ENCODE measurements at places on chromosomes 7 and 10. TPM values are rescaled to one million over a fixed set of nuclear protein-coding genes. Genes with fewer than 3 reads are reported as not detected.

DNA sequence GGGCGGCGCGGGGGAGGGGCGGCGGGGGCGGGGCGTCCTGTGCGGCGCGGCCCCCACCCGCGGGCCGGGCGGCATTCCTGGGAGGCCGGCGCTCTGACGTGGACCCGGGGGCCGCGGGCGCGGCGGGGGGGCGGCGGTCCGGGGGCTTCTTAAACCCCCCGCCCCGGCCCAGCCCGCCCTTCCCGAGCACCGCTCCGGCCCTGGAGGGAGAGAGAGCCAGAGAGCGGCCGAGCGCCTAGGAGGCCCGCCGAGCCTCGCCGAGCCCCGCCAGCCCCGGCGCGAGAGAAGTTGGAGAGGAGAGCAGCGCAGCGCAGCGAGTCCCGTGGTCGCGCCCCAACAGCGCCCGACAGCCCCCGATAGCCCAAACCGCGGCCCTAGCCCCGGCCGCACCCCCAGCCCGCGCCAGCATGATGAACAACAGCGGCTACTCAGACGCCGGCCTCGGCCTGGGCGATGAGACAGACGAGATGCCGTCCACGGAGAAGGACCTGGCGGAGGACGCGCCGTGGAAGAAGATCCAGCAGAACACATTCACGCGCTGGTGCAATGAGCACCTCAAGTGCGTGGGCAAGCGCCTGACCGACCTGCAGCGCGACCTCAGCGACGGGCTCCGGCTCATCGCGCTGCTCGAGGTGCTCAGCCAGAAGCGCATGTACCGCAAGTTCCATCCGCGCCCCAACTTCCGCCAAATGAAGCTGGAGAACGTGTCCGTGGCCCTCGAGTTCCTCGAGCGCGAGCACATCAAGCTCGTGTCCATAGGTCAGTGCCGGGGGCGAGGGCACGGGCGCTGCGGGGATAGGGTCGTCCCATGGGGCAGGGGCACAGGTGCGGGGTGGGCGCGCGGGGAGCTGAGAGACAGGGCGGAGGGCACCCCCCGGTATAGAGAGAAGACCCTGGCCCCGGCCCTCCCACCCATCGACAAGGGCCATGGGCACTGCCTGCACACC, at the start of gene FLNC:
Gene FLNC (plus strand): TSS at position 176 of the 947 bp plus-strand sequence. CDS start 232 bp downstream, at position 408.
- DNase-seq: peak; percentile 79

DNA sequence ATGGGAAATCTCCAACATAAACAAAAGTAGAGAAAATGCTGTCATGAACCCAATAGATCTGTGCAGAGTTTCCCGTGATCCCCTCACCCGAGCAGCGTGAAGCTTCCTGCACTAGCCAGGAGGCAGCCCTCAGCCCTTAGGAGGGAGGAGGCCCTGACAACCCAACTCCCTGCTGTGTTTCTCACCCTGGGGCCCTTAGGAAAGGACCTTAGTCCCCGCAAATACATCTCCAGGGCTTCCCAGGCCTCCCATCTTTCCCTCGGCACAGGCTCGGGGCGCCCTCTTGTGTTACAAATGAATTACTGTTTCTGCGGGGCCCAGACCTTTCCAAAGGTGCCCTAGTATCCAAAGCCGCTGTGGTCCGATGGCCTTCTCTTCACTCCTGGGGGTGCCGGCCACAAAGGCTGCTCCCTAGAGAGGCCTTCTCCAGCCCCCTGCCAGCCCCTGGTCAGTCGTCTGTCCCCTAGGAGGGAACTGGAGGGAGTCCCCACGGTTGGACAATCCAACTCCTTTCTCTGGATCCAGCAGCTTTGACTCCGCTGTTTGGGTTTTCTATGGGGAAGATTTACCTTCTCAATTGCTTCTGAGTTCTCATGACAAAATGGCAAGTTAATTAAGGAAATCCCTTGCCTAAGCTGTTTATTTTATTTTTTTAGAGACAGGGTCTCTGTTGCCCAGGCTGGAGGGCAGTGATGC, 49.9 kb upstream of the SH2B2 start:
- peak; percentile 79 for DNase-seq

- peak; percentile 47 for DNase-seq
Measured at GRCh38 chr10:132978542-132978941, 36.2 kb upstream of the CFAP46 start.

- DNase-seq: no peak
Measured at GRCh38 chr7:112665709-112666108, 124.5 kb downstream of the TMEM168 start.

DNA sequence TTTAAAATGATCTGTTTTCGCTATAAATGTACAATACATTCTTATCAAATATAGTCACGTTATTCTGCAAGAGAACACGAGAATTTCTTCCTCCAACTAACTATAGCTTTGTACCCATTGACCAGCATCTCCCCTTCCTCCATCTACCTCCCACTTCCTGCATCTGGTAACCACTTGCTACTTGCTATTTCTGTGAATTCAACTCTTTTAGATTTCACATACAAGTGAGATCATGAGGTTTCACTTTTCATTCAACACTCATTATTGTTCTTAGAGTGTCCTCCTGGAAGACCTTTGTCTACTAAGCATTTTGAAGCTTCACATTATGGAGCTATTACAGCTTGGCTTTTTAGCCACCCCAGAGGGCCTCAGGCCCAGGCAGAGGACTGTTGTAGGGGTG, 741.3 kb upstream of the FZD8 start:
- no peak for DNase-seq

DNA sequence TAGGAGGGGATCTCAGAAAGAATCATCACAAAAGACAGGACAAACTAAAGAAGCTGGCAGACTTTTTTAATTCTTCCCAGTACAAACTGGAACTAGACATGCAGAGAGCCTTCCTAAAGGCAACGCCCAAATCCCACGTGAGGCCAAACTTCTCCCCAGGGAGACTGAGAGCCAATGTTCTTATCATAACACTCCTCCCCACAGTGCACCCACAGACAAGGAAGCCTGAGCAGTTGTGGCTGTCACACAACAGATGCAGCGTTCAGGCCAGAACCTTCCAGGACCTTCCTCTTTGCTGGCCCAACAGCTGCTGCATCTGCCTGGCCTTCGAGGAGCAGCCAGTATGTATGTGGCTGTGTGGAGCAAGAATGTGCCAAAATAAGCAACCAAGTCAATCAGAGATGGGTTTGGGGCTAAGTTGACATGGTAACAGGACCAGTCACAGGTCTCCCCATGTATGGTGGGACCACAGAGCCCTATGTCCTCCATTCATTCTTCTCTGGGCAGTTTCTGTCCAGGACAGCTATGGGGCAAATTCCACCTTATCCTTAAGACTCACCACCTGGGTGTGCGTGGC, 34.9 kb downstream of the SRPK2 start:
- DNase-seq: no peak

DNA sequence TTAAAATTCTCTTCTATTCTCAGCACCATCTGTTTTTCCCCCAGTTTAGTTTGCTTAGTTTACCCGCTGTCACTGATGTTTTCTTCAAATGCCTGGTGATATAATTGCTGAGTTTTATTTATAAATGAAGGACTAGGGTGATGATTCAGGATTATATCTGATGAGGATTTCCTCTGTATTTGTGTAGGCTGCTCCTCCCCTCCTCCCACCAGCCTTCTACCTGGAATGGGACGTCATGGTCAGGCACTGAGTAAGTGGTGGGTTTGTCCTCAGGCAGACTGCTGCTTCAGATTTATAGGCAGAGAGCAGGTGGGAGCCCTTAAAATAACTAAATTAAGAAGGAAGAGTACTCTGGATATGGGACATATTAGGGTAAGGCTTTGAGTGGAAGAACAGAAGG, 35.8 kb downstream of the PALS2 start:
- DNase-seq: no peak

DNA sequence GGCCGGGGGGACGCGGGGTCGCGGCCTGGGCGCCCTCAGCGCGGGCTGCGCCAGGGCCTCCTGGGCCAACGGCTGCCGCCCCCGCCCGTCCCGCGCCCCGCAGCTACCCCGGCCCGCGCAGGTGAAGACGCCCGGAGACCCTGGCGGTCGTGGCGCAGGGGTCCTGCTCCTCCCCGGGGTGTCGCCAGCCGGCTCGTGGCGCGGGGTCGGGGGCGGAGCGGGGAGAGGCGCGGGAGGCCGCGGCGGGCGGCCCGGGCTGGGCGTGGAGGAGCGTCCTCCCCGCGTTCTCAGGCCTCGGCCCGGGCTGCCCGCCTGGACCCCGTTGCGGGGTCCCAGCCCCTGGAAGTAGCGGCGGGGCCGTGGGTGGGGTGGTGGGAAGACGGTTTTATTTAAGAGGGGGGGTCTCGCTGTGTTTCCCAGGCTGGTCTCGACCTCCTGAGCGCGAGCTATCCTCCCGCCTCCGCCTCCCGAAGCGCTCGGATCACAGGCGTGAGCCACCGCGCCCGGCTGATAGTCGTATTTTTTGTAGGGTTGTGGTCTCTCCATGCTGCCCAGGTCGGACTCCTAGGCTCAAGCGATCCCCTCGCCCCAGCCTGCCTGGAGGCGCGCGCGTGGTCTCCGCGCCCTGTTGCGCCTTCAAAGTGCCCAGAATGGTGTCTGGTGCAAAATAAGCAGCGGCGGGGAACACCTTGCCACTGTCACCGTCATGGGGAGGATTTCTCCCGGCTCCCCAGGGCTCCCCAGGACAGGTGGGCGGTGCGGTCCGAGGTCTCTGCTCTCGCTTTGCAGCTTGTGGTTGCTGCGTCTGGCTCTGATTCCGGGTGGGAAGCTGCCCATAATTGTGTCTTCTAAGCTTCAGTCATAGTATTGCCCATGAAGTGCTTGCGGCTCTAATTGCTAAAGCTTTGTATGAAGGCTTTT, 15.3 kb upstream of the SUN1 start:
- no peak for DNase-seq

DNA sequence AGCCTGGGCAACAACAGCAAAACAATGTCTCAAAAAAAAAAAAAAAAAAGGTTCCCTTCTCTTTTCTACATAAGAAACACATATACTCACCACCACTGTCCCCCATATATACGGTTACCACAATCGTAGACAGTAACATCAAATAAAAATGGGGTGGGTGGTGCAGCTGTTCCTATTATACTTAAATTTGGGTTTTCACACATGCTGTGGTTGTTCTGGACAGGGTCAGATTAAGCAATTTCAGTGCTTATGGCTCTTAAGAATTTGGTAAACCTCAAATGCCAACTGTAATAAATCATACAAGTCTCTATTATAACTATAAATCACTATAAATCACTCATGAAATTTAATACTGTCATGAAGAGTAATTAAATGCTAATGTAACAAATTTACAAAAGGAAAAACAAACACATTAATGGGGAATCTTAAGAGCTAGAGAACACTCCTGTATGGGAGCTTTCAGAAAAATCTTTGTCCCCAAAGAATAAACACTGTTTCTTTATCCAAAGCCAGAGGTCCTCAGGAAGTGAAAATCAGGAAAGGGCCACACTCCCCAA, 143.6 kb downstream of the GLI3 start:
- no peak for DNase-seq

GRCh38 chr7:91280604-91281003, 16.4 kb downstream of the FZD1 start:
- no peak for DNase-seq

Gene BMPR1A
- 76.0 TPM for total RNA-seq

DNA sequence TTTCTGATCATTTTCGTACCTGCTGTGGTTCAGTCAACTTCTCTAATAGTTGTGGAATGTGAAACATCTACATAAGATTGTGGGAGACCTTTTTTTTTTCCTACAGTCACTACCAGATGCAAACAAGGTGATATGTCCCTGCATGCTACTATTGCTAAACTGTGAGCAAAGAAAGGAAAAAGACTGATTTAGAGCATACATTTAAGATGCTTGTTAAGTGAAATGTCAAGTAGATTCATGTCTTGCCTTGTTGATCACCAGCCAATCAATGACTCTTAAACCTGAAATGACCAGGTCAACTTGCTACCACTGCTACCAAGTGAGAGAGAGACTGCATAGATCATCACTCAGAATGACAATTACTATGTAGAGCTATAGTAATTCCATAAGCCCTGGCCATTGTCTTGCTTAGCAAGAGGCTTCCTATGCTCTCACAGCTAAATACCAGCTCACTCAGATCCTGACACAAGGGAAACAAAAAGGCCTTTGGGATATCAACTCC, 84.3 kb upstream of the SKAP2 start:
- DNase-seq: no peak

Gene ZNF775
- total RNA-seq: 11.1 TPM

Gene IGF2BP3
- total RNA-seq: 2.0 TPM

Gene SRRM3
- total RNA-seq: 2.9 TPM

Gene OGDHL
- not detected for total RNA-seq

Gene SAMD8
- total RNA-seq: 51.4 TPM

GRCh38 chr7:147048864-147049263, 932.3 kb downstream of the CNTNAP2 start:
- DNase-seq: no peak

Gene SH2D4B
- 0.18 TPM for total RNA-seq

DNA sequence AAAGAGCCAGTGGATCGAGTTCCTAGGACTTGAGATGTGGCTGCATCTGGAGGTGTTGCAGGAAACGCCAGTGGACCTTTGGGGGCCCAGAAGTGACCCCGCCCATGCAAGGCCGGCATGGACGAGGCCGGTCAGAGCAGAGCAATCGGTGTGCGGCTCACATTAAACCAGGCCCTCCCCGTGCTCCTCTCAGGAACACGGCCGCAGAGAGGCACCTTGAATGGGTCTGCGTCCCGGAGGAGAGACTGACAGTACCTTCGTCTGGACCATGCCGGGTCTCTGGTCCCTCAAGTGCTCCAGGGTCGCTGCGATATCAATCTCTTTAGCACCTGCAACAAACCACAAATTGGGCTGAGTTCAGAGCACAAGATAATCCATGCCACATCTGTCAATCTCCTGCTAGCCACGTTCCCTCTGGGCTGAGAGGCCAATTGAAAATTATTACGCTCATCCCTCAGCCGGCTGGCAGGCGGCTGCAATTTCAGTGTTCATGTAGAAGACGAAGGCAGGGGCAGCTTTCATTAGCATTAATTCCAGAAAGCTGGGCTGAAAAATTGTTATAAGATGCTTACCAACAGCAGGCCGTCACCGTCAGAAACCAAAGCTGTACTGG, 212.0 kb downstream of the DNAJB6 start:
- DNase-seq: peak; percentile 52

DNA sequence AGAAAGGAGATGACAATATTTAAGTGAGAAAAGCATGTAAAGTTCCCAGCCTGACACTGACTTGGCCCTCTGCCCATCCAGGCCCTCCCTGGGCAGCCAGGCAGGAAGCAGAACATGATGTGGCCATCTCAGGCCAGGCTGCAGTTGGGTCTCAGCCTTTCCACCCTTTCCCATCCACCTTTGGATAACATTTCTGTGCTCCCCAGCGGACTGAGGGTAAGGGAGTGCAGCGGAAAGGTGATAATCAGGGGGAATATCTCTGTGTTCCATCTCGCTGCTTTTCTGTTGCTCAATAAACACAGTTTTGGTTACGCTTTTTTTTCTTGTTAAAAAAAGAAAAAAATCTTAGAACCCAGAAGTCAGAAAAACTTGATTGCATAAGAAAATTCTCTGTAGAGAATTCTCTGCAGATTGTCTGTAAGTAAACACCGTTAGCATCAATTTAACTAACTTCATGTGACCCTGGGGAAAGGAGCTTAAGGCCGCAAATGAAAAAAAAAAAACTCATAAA, 37.2 kb upstream of the TARP start:
- DNase-seq: peak; percentile 73

Measured in sciatic nerve (tissue), 2 donors.